ENCODE measurements at places on chromosomes 2 and 18. TPM values are rescaled to one million over a fixed set of nuclear protein-coding genes. Genes with fewer than 3 reads are reported as not detected.

DNA sequence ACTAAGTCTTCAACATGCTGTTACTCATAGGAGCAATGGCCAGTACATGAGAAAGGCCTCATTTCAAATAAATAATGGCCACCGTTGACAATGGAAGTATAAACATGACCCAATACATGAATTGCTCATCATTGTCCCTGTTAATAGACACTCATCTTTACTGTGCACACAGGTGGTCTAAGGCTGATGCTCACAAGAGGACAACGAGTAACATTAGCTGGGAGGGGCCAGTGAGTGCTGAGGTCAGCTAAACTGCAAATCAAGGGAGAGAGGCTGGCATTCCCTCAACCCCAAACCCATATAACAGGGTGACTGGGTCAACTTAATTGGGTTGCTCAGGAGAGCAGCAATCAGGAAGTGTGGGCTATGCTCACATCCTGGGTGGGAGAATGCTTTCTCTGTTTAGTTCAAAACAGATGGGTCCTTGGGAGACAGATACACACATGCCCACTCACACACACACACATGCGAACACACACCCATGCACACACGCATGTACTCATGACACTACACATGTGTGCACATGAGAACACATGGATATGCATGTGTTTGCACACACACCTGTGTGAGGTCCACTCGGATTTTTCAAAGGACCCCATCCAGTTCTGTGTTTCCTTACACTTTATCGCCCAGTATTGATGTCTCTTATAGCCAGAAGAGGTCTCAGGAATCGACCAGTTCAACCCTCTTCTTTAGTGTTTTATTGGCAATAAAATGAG lies 172.0 kb downstream of the INHBB start:
- DNase-seq, result no peak

DNA sequence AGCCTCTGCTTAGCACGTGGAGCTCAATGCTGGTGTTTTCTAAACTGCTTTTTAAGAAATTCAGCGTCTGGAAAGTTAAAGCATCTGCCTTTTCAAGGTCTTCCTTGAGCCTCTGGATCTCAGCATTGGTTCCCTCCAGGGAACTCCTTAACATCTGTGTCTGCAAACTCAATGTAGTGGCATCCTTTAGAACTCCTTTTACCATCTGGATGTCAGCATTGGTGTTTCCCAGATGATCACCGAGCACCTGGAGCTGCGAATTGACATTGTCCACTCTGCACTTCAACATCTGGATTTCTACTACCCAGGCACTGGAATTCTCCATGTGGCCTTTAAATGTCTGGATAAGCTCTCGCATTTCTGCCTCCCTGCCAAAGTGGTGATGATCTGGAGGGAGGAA lies 3.7 kb downstream of the CLEC4F start:
- no peak for DNase-seq

GRCh38 chr2:144237830-144238627 lies 281.9 kb downstream of the ZEB2 start:
- no peak for DNase-seq

DNA sequence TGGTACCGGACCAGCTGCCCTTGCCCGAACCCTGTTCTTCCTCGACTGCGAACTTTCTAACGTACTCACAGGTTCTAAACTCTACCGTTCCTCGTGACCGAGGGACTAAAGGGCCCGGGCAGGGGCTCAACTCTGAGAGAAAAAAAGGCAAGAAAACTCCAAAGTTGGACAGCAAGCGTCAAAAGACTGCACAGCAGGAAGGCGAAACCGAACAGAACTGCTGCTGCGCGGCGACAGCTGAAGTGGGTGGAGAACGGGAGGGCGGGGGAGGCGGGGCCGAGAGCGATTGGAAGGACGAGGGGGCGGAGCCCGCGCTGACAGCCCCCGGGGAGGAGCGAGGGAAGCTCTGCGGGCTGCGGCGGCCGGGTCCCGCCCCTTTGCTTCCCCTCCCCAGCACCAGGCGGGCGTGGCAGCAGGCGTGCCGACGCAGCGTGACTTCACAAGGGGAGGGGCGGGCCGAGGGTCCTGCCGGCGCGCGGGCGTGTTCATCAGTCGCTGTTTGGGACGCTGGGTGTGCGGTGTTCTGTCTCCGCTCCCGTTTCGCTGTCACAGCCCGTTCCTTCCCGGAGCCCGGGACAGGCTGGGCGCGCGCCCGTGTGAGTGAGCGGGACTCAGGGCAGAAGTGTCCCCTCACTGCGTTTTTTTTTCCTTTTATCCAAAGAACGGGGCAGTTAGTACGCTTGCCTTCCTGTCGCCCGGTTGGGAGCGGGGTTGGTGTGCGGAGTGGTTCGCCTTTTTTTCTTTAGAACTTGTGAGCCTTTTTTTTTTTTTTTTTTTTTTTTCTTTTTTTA lies at the start of gene NABP1:
NABP1 (plus strand) TSS at position 491 of the 791 bp plus-strand sequence. CDS start 479 bp downstream, outside the sequence.
- peak; percentile 94 for DNase-seq

Gene OR6B2
- total RNA-seq, result not detected

Gene CCDC85A
- 14.0 TPM for total RNA-seq

Gene UGT1A3
- total RNA-seq, result not detected

All from A172 (cell line).